ENCODE measurements at places on chromosomes 6 and 20.

DNA sequence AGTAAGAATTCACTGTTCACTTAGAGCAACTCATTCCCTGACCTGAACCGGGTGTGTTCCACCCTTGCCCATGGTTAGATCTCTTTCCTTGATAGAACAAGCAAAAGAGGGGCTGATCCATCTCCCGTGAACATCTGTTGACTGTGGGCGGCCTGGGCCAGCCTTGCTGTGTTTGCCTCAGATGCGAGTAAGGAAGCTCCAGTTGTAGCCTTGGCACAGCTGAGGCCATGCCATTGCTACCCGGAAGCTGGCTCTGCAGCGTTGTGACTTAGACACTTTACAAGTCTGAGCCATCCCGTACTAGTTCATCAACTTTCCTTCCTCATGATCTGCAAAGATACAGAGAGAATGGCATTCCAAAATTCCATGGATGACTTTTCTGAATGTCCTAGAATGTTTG, 139.0 kb downstream of the MAP3K4 start:
- no peak for DNase-seq

GRCh38 chr20:23278172-23278571, 72.4 kb upstream of the NXT1 start:
- DNase-seq, result no peak

GRCh38 chr6:79189760-79190350, 44.6 kb downstream of the HMGN3 start:
- DNase-seq, result no peak

GRCh38 chr20:44034965-44035635, 120.4 kb downstream of the TOX2 start:
- no peak for DNase-seq

- DNase-seq, result no peak
Measured at GRCh38 chr20:753136-753535, 15.2 kb downstream of the SLC52A3 start.

- no peak for DNase-seq
Measured at GRCh38 chr6:40299681-40300080, 287.5 kb downstream of the LRFN2 start.

DNA sequence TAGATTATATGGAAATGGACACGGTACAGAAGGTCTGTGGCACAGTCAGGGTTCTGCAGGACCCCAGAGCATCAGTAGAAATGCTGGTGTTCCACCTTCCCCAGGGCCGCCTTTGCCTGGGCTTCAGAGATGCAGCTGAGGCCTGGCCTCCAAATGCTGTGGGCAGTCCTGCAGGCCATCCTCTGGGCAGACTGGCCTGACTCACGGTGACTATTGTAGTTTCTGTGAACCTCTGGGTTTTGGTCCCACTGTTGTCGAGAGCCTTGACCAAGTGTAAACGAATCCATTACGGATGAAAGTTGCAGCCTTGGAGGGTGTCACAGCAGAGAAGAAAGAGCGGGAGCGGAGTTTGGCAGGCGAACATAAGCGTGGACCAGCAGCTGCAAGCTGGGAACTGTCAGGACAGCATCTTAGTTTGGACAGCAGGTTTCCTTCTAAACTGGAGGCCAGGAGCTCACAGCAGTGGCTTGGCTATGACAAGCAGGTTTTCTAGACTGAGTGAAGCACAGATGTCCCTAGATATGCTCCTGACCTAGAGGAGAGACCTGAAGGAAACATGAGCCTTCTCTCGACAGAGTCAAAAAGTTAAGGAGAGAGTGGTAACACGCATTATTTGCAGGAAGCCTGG, 46.2 kb upstream of the BCLAF1 start:
- DNase-seq, result no peak

GRCh38 chr20:59945175-59945574, 5.0 kb downstream of the FAM217B start:
- no peak for DNase-seq

DNA sequence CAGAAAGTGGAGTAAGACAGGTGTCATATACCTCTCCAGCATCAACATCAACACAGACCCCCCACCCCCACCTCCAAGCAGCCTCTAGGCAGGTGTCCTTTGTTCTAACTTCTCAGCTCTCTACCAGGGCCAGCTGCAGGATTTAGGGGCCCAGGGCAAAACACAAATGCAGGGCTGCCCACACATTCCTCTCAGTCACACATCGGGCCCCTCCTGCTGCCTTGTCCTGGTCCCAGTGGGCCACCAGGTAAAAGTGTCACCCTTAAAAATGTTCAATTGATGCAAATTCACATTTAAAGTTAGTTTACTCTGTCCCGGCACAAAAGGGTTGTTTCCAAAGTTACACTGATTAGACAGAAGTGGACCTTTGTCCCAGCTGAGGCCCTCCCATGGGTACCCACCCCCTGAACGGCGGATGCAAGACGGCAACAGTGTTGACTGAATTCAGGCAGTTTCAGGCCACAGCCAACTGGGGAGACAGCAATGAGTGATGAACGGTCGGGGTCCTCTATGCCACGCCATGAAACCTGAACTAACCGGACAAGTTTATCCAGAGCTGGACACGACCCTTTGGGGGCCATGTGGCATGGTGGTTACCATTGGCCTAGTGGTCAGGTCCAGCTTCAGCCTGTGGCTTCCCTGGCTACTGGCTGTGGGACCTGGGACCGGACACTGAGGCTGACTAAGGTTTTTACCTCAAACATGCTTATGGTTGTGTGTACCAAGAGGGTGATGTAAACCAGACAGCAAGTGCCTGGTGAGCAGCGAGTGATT, 52.2 kb upstream of the UNC93A start:
- no peak for DNase-seq

DNA sequence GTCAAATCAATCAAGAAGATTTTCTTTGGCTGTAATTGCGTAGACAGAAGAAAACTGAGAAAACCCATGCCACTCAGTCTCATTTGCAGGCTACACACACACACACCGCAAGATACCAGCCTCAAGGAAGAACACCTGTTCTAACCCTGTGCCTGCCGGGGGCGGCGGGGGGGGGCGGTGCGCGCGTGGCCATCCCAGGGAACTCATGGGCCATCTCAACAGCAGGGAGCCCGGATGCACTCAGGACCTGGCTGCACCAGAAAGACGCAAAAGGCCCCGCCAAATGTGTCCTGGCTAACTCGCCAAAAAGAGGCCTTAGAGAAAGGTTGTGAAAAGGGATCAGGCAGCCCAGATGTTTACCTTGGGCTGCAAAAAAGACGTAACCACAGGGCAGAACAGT, 2.1 kb downstream of the B3GAT2 start:
- no peak for DNase-seq

- no peak for DNase-seq
Measured at GRCh38 chr6:144017166-144018094, 9.4 kb upstream of the PLAGL1 start.

GRCh38 chr6:15672818-15673217, 10.0 kb upstream of the DTNBP1 start:
- DNase-seq, result no peak

DNA sequence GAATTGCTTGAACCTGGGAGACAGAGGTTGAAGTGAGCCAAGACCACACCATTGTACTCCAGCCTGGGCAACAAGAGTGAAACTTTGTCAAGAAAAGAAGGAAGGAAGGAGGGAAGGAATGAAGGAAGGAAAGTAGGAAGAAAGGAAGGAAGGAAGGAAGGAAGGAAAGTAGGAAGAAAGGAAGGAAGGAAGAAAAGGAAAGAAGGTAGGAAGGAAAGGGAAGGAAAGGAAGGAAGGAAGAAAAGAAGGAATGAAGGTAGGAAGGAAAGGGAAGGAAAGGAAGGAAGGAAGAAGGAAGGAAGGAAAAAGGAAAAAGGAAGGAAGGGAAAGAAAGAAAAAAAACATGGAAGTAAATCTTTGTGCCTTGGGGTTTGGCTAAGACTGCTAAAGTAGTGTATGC, 11.7 kb downstream of the ULBP1 start:
- DNase-seq, result no peak

- peak; percentile 91 for DNase-seq
Measured at GRCh38 chr6:155273431-155273830, 9.6 kb downstream of the CLDN20 start.

- DNase-seq, result peak; percentile 96
Measured at GRCh38 chr20:40689100-40689942, at the start of gene MAFB. Gene MAFB, minus strand, starts transcription at chr20:40689236. Its CDS starts 386 bp downstream, at chr20:40688850.

- DNase-seq, result peak; percentile 67
Measured at GRCh38 chr20:42706759-42707158, 482.9 kb downstream of the PTPRT start.

GRCh38 chr20:37728635-37728983, 34.8 kb downstream of the CTNNBL1 start:
- DNase-seq, result no peak

DNA sequence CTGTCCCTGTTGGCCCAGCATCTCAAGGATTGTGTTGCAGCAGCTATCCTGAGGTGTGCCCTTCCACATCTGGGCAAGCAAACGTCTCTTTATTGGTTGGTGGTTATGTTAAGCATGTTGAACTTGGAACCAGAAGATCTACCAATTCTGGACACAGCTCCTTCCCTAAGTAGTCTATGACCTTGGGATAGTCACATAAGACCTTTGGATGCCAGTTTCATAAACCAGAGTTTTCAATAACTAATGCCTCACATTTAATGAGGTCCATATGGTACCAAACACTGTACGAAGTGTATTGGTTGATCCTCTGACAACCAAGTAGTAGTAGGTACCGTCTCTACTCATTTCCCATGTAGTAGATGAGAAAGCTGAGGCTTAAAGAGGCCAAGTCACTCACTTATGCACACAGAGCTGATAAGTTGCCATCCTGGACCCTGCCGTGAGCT, 3.7 kb downstream of the CYP24A1 start:
- DNase-seq, result no peak

- DNase-seq, result no peak
Measured at GRCh38 chr20:1277529-1278322, 11.6 kb downstream of the SNPH start.

DNA sequence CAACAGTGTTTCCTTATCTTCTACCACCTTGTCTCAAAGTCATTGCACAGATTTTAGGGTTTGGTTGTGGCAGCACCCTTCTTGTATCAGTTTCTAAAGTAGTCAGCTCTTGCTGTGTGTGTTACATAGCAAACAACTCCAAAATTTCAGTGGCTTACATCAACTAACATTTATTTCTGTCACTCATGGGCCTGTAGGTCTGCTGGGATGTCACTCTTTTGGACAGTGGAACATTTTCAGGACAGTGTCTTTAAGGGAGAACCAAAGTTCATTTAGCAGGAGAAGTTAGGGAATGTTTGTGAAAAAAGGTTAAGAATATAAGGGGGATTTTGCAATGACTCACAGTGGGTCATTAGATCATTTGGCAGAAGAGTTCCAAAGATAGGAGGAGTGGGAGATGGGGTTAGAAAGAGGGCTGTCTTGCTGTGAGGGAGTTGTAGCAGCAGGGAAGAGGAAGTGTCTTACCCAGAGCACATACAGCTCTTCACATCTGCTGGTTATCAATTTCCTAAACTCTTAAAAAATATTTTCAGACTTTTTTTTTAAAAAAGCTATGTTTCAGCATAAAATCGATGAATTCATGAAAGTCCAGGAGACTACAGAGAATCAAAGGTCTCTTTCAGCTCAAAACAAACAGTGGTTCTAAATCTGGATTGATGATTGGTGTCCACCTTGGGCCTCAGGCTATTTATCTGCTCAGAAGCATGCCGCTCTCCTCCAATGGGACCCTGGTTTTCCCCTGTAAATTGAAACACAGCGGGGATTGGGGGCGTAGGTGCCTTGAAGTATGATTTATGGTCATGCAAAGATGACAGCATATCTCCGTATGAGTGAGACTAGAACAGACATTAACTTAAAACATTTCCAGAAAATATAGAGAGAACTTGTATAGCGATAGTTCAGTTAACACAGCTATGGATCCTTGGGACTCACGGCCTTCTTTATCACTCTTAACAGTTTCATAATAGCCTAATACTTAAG, 117.3 kb downstream of the B3GAT2 start:
- no peak for DNase-seq

GRCh38 chr20:50417023-50417329, 93.2 kb upstream of the PTPN1 start:
- DNase-seq, result no peak

- DNase-seq, result no peak
Measured at GRCh38 chr6:36973647-36974046, 12.3 kb downstream of the MTCH1 start.

- DNase-seq, result peak; percentile 48
Measured at GRCh38 chr6:73418081-73418741, 23.6 kb downstream of the DDX43 start.

DNA sequence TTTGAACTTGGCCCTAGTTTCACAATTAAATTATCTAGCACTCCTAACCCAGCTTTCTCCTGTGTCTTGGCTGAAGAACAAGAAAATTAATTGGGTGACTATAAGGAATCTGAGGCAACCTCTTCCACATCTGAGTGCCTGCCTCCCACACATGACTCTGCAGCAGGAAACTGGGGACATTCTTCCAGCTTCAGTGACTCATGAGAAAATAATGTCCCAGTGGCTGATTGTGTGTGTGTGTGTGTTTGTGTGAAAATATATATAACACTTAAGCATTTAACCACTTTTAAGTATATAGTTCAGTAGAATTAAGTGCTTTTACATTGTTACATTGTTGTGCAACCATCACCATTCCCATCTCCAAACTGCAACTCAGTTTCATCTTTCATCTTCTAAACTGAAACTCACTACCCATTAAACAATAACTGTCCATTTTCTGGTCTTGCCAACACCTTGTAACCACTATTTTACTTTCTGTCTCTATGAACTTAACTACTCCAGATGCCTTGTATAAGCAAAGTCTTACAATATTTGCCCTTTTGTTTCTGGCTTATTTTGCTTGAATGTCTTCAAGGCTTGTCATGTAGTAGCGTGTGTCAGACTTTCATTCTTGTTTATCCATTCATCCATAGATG, 8.7 kb downstream of the TRIM38 start:
- DNase-seq, result peak; percentile 63

- DNase-seq, result no peak
Measured at GRCh38 chr6:169140986-169141495, 112.6 kb downstream of the THBS2 start.

GRCh38 chr20:11356061-11356460, 561.6 kb upstream of the BTBD3 start:
- DNase-seq, result no peak

DNA sequence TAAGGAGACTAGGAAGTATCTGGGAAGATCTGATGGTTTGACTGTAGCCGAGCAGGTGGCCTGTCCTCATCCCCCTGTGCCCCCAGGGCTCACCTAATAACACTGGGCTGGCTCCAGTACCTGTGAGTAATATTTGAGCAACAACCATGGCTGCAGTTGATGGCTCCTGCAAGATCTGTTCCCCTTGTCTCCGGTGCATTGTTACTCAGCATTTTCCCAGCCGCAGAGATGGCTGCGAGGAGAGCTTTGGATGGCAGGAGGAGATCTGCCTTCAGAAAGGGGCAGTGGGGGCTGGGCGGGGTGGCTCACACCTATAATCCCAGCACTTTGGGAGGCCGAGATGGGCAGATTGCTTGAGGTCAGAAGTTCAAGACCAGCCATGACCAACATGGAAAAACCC, 39.3 kb downstream of the PTK7 start:
- DNase-seq, result no peak
